ENCODE measurements at places on chromosomes 12 and 14.

DNA sequence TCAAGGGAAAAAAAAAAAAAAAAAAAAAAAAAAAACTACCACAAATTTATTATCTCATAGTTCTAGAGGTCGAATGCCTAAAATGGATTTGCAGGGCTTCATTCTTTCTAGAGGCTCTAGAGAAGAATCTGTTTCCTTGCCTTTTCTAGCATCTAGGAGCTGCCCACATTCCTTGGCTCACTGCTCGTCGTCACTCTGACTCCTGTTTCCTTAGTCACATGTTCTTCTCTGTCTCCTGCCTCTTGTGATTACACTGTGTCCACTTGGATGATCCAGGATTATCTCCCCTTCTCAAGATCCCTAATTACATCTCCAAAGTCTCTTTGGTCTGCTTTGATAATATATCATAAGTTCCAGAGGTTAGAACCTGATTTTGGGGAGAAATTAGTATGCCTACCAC is 88.7 kb downstream of the HECTD1 start:
- DNase-seq, result no peak

GRCh38 chr12:110849221-110849620 is 2.4 kb downstream of the CCDC63 start:
- no peak for DNase-seq

DNA sequence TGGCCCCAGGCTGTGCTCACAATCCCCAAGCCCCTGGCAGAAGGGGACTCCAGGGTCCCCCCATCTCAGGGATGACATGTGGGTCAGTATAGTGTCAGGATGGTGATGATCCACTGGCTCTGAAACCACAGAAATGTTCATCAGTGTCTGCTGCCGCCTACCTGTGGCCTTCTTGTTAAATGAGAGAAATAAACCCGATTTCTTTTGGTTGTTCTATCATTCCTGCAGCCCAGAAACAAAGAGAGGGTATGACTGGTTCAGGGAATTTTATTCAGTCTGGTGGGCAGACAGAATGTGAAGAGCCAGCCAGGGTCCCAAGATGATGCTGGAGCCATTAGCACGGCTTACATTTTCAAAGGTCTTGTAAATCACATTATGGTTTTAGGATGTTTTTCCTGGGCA is 86.6 kb downstream of the CRADD start:
- DNase-seq, result no peak

DNA sequence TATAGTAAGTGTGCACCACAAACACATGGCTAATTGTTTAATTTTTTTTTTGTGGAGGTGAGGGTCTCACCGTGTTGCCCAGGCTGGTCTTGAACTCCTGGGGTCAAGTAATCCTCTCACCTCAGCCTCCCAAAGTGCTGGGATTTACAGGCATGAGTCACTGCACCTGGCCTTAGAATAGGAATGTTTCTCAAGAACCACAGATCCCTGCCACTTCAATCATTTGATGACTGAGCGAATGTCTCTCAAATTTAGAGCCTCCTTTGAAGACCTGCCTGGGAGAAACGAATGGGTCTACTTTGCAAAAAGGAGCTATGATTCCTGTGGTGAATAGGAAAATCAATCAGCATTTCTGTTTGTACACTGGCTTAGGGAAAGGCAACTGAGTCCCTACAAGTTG is 33.5 kb upstream of the CHST11 start:
- DNase-seq, result no peak
